ENCODE measurements at places on chromosomes 3 and 15. TPM values are rescaled to one million over a fixed set of nuclear protein-coding genes. Genes with fewer than 3 reads are reported as not detected.

The TMEM207 gene
- not detected for total RNA-seq

The TM4SF1 gene
- not detected for total RNA-seq

The MUC4 gene
- not detected for total RNA-seq

GRCh38 chr3:31356941-31357340, 175.8 kb upstream of the STT3B start:
- H3K27ac ChIP-seq, result no peak overlapping the region
- H3K4me3 ChIP-seq, result no peak overlapping the region
- no peaks in the 10 kb centered on the region for H3K36me3 ChIP-seq
- peaks cover 33% of the 10 kb centered on the region for H3K4me1 ChIP-seq
- no peaks in the 10 kb centered on the region for H3K27me3 ChIP-seq

- H3K27me3 ChIP-seq, result peaks cover 4% of the 10 kb centered on the region
Measured at GRCh38 chr3:98768961-98769360, 5.8 kb downstream of the ST3GAL6 start.

All from CD4-positive, alpha-beta memory T cell (primary cell).